ENCODE measurements at places on chromosomes 2 and 18.

GRCh38 chr2:174602745-174603144 lies 5.1 kb upstream of the WIPF1 start:
- no peak for DNase-seq

DNA sequence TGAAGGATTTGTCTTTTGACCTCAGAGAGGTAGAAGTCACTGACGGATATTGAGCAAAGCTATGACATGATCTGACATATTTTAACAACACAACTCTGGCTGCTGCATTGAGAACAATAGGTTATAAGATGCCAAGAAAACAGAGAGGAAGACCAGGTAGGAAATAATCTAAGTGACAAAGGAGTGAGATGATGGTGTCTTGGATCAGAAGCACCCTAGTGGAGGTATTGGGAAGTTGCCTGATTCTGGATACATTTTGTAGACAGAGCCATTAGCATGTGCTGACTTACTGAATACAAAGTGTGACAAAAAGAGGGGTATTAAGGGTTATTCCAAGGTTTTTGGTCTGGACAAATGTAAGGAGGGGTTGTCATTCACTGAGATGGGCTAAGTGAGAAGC lies 1438.1 kb downstream of the DPP10 start:
- no peak for DNase-seq

- no peak for DNase-seq
These were observed 103.7 kb downstream of the NCK2 start for GRCh38 chr2:105848367-105848766.

DNA sequence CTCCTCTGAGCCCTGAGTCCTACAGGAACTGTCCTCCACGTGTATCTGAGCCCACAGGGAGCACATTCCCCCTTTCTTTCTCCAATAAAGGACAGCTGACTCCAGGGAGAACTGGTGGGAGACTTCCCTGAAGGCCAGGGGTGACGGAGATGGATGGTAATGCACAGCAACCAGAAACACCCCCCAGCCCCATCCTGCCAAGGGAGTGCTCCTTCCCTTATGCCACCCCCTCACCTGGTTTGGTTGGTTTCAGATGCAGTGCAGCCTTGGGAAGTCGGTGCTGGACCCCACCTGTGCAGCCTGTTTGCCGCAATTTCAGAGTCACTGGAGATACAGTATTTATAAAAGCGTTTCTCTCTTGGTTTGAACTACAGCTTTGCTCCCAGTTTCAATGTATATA lies 24.0 kb downstream of the GPR55 start:
- no peak for DNase-seq

- no peak for DNase-seq
These were observed 1.7 kb downstream of the MEIS1 start for GRCh38 chr2:66436581-66437001.

GRCh38 chr2:224379986-224380385 lies 21.9 kb downstream of the FAM124B start:
- DNase-seq: no peak

DNA sequence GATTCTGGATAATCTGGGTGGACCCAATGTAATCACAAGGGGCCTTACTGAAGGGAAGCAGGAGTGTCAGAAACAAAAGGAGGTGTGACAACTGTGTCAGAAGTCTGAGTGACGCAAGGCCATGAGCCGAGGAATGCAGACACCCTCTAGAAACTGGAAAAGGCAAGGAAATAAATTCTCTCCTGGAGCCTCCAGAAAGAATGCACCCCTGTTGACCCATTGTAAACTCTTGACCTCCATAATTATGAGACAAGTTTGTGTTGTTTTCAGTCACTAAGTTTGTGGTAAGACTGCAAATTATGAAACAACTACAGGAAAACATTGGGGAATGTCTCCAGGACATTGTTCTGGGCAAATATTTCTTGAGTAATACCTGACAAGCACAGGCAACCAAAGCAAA lies 47.3 kb upstream of the B3GNT7 start:
- DNase-seq: no peak

DNA sequence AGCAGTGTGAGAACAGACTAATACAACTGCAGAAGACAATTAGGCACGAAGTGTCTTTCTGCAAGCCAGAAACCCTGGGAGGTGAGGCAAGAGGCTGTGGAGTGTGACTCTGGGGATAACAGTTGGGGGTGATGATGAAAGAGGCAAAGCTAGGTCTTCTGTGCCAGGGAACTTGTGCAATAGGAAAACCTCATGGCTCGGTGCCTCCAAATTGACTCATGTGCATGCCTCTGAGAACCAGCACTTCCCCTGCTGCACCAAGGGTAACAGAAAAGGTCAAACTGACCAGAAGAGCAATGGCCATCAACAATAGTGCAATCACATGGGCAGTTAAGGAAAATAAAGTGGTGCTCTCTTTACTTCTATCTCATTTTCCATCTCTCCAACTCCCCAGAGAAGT lies 136.4 kb downstream of the SCG2 start:
- peak; percentile 17 for DNase-seq

DNA sequence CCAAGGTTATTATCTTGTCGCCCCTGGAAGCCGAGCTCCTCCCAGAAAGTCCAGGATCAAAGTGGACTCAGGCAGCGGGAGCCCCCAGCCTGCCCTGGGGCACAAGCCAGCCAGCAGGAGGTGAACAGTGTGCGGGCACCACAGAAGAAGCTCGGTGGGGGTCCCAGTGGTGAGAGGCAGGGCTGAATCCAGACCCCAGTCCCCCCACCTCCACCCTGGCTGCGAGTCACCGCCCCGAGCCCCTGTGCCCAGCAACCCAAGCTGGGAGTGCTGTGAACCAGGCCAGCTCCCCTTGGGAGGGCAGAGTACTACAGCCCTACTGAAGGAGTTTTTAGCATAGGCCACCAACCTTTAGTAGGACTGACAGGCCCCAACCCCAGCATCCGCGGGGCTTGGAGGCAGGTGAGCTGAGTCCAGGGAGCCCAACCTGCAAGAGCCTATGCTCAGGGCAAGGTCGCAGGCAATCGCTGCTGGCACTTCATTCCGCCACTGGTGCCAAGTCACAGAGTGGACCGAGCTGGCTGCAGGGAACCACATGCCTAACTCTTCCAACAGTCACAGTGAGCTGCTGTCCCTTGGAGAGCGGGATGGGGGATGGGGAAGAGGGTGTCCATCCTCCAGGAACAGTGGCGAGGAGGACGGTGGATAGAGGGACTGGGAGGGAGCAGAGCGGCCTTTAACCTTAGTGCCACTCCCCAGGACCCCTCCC lies 3.0 kb downstream of the PIEZO2 start:
- DNase-seq: no peak

GRCh38 chr2:218567797-218568189 lies 358 bp downstream of the USP37 start:
- no peak for DNase-seq

- DNase-seq: no peak
These were observed 105.0 kb downstream of the PXDN start for GRCh38 chr2:1639086-1639858.

GRCh38 chr2:36633470-36634092 lies 35.6 kb upstream of the FEZ2 start:
- no peak for DNase-seq

DNA sequence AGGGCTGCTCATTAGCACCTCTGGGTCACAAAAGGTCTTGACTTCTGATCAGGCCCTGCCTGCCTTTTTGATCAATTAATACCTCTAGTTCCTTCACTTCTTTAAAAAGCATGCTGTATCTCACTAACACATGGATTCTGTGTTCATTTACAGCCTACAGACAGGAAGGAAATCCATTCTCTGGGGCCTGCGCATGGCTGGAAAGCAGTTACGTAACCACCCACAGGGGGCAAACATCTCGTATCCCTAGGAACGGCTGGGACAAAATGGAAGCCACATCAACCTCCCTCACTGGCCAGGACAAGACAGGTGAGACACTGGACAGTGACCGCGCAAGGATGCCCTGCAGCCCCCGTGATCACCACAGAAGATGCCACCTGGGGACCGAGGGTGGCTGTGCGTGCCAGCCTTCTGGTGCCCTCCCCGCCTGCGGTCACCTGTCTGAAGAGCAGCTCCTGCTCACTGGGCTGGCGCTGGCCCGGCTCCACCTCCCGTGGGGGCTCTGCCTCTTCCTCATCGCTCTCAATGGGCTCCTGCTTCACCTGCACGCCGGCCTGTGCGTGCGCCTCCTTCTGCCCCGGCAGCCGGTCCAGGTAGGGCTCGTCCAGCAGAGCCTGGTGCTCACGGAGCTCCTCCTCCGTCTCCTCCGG lies 266.9 kb downstream of the TWIST2 start:
- no peak for DNase-seq

GRCh38 chr2:127485051-127485693 lies 41.1 kb downstream of the IWS1 start:
- DNase-seq: no peak

GRCh38 chr2:236985761-236986339 lies 99.8 kb upstream of the COPS8 start:
- no peak for DNase-seq

DNA sequence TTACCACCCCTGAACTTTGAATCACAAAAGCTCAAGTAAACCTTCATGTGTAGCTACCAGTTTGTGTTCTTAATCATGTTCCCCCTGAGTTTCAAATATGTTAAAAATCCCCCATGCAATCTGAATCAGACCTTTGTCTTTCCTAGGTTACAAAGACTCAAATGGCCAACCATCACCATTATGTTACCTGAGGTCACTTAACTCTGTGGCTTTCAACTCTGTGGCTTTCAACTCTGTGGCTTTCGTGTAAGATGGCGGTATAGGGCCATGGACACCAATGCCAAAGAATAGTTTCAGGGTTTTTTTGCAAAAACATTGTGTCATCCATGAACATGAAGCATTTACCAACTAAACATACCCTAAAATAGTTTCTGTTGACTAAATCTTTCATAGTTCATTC lies 6.7 kb downstream of the ERMN start:
- DNase-seq: no peak

DNA sequence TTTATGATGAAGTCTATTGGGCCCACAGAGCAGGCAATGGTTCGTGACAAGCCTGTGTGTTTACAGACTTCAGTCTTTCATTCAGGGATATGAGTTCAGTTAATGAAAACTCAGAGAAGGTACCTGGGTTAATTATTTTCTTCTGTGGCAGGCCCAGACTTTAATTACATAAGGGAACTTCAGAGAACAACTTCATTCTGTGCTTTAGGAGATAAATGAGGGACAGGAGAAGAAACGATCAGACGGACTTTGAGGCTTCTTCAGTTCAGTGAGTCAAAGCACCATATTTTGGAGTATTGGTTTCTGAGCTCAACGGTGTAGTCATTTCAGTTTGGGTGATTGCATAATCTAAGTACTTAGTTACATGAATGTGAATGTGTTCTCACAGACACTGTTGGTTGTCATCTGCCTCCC lies 203.0 kb upstream of the KCNJ3 start:
- no peak for DNase-seq

DNA sequence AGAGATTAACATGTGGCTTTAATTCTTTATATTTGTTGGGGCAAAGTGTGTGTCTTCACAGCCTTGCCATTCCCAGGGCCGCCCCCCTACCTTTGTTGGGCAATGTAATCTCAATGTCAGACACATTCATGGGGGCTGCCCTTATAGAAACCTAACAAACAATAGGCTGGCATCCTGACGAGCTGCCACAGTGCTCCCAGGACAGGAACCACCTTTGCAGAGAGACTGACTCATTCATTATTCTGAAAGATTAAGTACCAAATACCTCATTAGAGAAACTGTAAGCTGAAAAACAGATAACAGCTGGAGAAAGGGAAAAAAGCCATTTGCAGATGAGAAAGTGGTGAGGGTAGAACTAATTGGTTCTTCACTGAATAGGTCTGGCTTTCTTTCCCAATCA lies 1587.5 kb upstream of the PIK3C3 start:
- no peak for DNase-seq

- no peak for DNase-seq
These were observed 5.8 kb downstream of the MYO1B start for GRCh38 chr2:191250986-191251385.

- DNase-seq: no peak
These were observed 98.7 kb upstream of the SLC66A3 start for GRCh38 chr2:11056614-11057013.

DNA sequence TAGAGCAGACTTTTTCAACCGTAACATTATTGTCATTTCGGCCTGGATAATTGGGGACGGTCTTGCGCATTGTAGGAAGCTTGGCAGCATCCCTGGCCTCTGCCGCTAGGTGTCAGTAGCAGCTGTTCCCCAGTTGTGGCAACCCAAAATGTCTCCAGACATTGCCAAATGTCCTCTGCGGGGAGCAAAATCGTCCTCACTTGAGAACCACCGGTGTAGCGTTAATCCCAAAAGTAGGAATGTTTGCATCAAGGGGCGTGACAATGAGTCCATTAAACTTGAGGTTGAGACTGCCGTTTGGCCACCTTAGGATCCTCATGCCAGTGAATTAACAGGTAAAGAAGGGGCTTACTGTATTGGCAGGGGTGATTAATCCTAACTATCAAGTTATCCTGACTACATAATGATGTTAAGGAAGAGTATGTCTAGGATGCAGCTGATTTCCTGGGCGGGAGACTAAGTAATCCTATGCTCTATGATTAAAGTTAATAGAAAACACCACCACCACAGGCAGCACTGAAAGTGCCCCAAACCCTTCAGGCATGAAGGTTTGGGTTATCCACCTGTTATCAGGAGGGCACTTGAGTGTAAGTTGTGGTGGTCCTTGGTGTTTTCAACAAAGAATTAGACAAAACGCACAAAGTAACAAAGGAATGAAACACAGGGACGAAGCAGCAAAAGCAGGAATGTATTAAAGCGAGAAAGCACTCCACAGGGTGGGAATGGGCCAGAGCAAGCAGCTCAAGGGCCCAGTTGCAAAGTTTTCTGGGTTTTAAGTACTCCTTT lies 4.9 kb upstream of the ZC3H8 start:
- DNase-seq: peak; percentile 69

- DNase-seq: no peak
These were observed 92.0 kb upstream of the BCL2L11 start for GRCh38 chr2:111028720-111029119.

- peak; percentile 59 for DNase-seq
These were observed 889.1 kb upstream of the GCFC2 start for GRCh38 chr2:76599732-76600368.

GRCh38 chr2:127451981-127452380 lies 33.8 kb downstream of the PROC start:
- DNase-seq: no peak

GRCh38 chr18:32698153-32698552 lies 74.7 kb downstream of the KLHL14 start:
- no peak for DNase-seq

DNA sequence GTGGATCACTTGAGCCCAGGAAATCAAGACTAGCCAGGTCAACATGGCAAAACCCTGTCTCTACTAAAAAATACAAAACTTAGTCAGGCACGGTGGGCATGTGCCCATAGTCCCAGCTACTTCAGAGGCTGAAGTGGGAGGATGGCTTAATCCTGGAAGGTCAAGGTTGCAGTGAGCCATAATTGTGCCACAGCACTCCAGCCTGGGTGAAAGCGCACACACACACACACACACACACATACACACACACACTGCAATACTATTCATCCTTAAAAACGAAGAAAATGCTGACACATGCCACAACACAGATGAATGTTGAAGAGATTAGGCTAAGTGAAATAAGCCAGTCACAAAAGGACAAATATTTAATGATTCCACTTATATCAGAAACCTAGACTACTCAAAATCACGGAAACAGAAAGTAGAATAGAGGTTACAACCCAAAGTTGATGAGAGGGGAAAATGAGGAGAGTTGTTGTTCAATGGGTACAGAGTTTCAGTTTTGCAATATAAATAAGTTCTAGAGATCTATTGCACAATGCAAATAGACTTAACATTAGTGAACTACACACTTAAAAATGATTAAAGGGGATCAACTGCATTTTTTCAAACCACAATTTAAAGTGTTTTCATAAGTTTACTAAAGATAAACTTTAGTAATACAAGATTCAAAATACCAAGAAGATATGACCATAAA lies 114.5 kb downstream of the USP34 start:
- DNase-seq: peak; percentile 6

Data from right lung (tissue), 10 donors.